ENCODE measurements at places on chromosomes 1 and 21.

DNA sequence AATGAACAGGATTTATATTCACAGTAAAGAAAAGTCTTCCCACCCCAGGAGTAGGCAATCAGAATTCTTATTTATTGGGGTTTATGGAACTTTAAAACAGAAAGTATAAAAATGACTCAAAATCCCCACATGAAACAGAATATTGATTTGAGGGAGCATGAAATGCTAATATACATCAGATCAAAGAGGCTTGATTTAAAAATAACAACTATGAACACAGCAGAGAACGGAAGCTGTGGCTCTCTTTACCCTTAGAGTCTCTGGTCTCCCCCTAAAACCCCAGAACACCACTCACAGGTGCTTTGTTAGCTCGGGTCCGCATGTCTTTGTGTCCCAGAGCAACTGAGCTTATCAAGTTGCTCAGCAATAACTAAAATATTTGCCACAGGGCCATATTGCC is 31.2 kb upstream of the FASLG start:
- no peak for DNase-seq

- DNase-seq, result no peak
These were observed 10.5 kb upstream of the LRRC8D start for GRCh38 chr1:89810302-89810701.

- DNase-seq, result no peak
These were observed 147.3 kb downstream of the HS2ST1 start for GRCh38 chr1:87061742-87062156.

DNA sequence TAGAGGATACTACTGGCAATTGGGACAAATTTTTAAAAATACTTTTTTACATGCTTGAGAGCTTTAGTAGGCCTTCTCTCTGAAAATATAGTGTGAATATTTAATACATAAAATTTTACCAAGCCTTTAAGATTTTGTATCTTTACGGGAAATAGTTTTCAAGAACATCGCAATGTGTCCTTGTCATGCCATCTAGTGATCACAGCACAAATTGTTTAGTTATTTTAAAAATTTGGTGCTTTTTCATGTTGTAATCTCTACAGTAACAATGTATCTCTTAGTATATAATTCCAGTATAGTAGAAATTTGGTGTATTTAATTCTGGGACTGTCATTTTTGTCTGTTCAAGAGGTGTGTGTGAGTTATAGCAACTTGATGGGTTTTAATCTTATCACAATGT is 6.7 kb downstream of the CDC7 start:
- DNase-seq, result no peak

- no peak for DNase-seq
These were observed 225.3 kb upstream of the B3GALT2 start for GRCh38 chr1:193411714-193412113.

DNA sequence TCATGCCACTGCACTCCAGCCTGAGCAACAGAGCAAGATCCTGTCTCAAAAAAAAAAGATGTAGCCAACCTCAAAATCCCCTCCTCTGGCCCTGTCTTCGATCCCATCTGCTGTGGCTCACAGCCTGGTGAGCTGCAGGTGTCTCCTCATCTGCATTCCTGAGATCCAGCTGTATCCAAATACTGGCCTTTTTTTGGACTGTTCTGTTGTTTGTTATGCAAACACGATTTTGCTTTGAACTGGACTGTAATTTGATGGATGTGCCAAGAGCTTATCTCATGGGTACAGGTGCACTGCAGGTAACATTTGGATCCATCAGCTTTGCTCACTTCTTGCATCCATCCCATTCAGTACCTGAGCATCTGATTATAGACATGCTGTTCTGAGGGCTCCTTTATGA is 14.1 kb upstream of the FAM43B start:
- no peak for DNase-seq

- DNase-seq, result no peak
These were observed 6.4 kb upstream of the LRRC8B start for GRCh38 chr1:89518221-89518631.

DNA sequence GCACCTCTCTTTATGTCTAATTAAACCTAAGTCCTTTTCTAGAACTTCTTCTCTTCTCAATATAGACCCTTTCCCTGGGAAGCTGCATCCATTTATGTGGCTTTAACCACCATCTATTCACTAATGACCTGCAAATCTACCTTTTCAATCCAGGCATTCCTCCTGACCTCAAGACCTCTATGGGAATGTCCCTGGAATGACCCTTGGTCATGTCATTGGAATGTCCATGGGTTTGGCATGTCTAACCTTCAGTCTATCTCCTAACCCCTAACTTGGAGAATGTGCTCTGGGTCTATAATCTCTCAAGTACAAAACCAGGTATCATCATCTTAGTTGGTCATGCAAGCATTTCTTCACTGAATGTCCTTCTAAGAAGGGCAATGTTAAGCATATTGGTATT is 196.1 kb downstream of the KCNH1 start:
- no peak for DNase-seq

DNA sequence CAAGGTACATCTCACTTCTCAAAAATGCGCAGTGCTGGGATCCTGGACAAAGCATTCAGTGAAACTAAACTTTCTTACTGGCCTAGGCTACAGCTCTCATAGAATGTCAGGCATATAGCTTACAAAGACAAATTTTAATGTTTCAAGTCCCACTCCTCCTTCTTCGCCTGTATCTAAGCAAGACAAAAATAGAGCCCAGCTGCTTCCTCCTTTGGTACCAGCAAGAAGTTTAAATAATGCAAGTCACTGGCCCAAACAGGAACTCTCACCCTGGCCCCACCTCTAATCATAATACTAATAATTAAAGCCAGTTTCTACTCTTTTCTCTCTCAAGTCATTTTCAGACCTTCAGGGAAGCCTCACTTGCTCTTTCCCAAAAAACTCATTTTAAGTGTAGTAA is 1267.9 kb downstream of the MRPL39 start:
- no peak for DNase-seq

GRCh38 chr1:1539310-1540089 is 924 bp downstream of the TMEM240 start:
- DNase-seq, result no peak

GRCh38 chr1:247324923-247325322 is 6.7 kb downstream of the ZNF496 start:
- DNase-seq, result no peak

DNA sequence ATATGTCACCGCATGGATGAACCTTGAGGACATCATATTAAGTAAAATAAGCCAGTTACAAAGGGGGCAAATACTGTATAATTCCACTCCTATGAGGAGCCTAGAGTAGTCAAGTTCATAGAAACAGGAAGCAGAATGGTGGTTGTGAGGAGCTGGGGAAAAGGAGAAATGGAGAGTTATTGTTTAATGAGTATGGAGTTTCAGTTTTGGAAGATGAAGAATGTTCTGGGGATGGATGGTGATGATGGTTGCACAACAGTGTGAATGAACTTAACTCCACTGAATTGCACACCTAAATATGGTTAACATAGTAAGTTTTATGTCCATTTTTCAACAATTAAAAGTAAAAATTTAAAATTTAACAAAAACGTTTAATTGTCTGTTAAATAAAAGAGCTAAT is 220.9 kb upstream of the JUN start:
- no peak for DNase-seq

DNA sequence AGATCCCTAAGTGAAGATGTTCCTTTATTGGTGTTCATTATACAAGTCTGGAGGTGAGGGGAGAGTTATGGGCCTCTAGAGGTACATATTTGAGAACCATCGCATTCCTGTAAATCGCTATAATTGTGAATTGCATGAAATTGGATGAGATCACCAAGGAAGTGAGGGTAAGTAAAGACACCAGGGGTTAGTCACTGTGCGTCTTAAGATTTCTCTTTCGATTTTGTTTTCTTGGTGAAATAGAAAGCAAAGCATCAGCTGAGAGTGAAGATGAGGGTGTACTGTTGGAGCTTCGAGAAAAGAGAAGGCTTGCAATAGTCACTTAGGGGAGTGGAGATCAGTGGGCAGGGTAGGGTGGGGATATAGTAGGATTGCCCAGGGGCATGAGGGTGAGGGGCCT is 82.1 kb downstream of the RAVER2 start:
- no peak for DNase-seq

DNA sequence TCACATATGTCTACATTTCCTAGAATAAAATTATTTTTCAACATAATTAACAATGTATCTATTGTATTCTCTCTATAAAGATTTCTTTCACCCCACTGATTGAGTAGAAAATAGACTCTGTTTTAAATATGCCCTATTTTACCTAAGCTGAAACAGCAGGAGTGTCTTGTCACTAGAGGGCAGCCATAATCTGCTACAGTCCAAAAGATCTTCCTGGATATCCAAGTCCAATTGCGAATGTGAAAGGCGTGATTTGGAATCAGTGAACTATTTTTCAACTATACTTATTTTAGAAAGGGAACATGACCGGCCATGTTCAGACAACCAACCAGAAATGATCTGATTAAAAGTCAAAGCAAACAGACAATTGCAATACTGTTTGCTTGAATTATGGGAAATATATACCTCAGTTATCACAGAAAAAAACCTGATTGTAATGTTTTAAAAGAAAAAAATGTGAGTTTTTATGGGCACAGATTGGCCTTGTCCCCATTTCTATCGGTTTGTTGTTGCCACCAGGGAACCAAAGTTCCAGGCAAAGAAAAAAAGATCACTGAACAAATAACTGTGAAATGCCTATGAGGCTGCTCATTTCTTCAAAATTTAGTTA is 1211.0 kb upstream of the ADGRL4 start:
- peak; percentile 9 for DNase-seq

DNA sequence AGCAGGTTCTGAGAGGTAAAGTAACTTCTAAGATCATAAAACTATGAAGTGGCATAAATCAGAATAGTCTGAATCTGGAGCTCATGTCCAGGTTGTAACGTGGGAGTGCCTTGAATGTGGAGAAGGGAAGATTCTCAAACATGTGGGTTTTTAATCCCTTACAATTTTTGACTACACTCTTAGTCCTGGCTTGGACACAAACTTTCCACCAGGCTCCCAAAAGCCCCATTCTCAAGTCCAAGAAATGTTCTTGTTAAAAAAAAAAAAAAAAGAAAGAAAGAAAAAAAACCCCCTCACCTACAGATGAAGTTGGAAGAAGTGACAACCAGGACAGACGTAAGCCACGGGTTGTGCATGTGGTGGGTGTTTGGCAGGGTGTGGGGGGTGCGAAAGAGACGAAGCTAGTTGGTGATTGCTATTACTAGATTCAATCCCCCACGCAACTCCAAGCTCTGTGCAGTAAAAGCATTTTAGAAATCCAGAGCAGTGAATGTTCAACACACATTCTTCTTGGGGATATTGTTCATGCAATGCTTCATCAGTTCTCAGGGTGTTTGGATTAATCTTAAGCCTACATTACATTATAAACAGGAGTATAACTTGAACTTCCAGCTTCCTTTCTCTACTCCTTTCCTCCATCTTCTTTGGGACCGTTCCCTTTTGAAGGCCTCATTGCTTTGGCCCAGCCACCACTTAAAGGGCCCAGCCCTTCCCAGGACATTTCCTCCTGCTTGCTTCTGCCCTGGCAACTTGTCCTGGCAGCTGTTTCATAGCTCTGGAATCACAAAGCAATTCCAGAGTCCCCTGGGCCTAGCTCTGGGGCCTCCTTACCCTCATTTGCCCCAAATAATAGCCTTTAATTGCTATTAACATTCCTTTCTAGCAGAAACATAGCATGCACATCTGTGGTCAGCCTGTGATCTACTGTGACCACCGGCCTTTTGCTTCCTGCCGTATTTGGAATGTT is 41.8 kb downstream of the PHC2 start:
- DNase-seq, result no peak

DNA sequence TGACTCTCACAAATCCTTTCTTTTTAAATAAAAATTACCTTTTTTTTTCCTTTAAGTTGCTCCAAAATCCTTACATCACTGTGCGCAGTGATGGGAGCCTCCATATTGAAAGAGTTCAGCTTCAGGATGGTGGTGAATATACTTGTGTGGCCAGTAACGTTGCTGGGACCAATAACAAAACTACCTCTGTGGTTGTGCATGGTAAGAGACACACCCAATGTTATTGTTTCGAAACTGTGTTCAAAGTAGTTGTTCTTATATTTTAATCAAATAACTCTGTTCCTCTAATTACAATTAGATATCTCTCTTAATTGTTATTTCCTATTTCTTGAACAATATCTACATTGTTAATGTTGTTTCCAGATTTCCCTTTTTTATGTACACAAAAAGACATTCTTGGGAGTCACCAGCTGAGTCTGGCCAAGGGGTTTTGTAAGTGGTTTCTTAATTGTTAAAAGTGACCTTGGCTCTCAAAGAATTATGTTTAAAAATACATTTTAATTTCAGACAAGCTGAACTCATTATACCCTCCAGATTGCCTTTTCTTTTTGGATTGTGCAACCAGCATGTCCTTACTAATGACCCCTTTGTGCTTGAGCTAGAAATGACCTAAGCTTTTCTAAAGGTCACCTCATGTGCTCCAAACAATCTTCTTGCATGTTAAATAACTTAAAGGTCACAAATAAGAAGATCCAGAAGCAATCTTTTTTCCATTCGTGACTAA is 250.1 kb downstream of the HMCN1 start:
- DNase-seq, result no peak

- DNase-seq, result no peak
These were observed 1643.1 kb upstream of the B3GALT2 start for GRCh38 chr1:194829492-194829891.

DNA sequence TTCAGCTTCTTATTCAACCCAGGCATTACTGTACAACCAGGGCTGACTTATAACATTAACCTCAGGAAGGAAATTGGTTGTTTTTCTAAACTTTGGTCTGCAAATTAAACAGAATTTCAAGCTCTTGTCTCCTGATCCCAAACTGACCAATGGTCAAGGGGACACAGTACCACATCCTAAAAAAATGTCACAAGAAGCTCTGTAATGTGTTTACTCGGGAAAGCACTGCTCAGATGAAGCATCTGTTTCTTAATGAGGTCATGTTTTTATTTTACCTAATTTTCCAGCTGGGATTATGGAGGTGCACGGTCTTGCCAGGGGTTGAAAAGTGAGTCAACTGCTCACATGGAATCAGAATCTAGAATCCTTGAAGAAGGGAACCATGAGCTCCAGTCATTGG is 18.7 kb downstream of the ADAMTS5 start:
- no peak for DNase-seq

GRCh38 chr1:37667023-37667671 is 25.2 kb upstream of the CDCA8 start:
- no peak for DNase-seq

GRCh38 chr1:159054427-159054826 is 22.1 kb downstream of the AIM2 start:
- DNase-seq, result no peak

- DNase-seq, result no peak
These were observed 526.0 kb upstream of the ADGRL4 start for GRCh38 chr1:79532555-79532954.

DNA sequence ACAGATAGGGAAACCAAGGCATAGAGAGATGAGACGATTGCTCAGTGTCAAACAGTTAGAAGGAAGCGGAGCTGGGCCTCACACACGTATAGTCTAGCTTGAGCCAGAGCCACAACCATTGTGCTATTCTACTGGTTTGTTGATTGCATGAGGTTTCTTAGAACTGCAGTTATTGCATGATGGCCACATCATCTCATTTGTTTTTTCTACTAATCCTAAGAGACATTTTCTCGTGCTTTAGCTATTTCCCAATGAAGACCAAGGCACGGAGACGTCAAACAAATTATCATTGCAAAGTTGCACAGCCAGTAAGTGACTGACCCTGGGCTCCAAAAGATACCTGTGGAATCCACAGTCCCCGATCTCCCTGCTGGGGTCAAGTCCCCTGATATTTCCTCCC is 25.1 kb upstream of the ZNF362 start:
- DNase-seq, result no peak

GRCh38 chr1:3433596-3434320 is 20.7 kb upstream of the ARHGEF16 start:
- DNase-seq, result no peak

GRCh38 chr1:157196245-157196543 is 58.0 kb upstream of the ETV3 start:
- DNase-seq, result no peak

Data from NCI-H1417 treated with DMSO at 0.1 percent for 48 hours (cell line).